ENCODE measurements at places on chromosomes 3 and 15.
A peak's percentile ranks its signal among the peaks of the same experiment; 100 is the strongest.

DNA sequence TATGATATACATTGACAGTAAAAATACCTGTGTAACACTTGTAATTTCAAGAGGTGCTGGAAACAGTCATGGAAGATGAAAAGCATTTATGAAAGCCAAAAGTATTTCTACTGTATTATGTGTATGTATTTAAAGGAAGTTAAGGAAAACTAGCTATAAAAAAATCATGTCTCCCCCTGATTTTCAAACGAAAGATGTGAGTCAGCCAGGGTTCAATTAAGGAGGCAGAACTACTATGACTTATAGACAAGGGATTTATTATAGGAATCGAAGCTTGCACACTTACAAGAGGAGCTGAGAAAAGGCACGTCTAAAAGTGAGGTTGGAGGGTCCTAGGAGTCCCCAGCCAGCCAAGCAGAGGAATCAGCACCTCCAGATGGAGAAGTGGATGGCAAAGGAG is 119.4 kb downstream of the SUCLG2 start:
- DNase-seq, result no peak

DNA sequence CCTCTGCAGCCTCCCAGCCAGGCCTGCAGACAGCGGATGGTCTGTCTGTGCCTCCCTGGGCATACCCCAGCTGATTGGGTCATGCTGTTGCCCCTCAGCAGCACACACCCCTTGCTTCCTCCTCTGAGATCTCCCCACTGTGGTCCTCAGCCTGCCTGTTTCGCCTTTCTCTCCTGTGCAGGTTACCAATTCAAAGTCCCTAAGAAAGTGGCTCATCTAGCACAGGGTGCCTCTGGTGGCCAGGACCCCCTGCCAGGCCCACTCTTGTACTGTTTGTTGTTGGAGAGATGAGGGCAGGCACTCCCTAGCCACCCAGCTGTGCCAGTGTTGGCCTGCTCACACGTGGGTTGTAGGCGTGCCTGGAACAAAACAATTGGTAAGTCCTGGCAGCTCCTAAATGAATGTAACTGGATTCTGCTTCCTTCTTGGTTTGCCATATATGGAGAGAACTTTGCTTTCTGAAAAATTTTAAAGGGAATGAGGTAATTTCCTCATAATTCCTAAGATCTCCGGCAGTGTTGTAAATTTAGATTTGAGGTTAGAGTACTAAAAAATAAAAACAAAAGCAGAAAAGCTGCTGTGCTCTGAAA is 213.2 kb upstream of the IL12A start:
- DNase-seq, result no peak

- no peak for DNase-seq
Observed at GRCh38 chr3:117253636-117254035, 544.1 kb downstream of the TUSC7 start.

DNA sequence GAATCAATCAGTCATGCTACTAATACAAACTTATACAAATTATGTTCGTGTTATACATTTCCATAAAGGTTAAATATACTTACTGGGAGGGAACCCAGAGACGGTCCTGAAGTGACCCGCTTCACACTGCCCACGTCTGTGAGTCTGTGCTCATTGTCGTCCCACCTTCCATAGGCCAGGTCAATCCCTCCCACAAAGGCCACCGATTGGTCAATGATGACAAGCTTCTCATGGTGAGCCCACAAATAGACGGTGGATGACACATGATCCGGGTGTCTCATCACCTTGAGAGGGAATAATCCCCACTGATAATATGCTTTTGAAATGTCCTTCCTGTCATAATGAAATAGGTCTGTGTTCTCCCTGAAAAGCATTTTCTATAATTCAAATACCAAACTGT is 121.7 kb downstream of the PLD1 start:
- DNase-seq, result no peak

GRCh38 chr15:69729167-69729748 is 276.6 kb downstream of the RPLP1 start:
- peak; percentile 15 for DNase-seq

GRCh38 chr15:77494964-77495363 is 74.3 kb downstream of the HMG20A start:
- no peak for DNase-seq

- no peak for DNase-seq
Observed at GRCh38 chr15:88681610-88682221, 42.9 kb downstream of the ISG20 start.

DNA sequence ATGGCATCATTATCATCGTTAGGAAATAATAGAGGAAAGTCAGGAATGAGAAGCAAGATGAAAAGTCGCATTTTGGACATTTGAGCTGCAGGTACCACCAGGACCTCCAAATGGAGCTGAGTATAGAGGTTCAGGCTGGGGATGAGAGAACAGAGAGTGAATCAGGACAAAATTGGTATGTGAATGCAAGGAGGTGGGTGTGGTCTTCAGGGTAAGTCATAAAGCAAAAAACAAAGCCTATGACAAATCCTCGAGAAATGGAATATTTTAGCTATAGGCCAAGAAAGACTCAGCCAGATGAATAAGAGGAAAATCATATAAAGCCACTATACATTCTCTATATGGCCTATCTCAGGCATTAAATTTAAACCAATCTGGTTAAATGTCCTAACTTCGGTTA is 841.3 kb downstream of the ROBO1 start:
- DNase-seq, result no peak

DNA sequence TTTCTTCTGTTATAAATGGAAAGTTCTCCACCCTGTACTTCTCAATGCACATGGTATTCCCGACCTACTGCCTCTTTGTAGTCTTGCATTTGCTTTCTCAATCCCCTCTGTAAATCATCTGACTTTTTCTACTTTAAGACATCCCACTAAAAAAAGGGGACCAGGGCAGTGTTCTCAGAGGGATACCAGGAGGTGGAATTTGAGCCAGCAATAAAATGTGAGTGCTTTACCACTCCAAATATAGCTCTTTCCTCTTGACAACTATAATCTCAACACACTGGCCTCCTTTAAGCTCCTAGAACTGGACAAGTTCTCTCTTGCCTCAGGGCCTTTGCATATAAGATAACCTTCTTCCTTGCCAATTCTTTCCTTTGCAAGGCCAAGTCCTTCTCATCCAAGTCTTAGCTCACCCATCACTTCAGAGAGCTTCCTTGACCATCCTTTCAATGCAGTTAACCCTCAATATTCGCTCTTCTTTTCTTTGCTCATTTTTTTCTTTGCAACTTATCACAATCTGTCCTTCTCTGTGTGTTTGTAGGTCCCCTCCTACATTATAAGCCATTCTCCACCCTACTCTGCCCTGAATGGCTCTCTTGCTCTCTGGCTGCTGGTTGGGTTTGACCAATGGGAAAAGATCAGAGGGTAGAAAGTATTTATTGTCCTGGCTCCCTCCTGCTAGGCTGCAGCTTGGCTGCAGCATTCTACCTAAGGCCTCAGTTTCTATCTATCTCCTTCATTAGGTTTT is 93.4 kb downstream of the PRICKLE2 start:
- DNase-seq, result no peak

DNA sequence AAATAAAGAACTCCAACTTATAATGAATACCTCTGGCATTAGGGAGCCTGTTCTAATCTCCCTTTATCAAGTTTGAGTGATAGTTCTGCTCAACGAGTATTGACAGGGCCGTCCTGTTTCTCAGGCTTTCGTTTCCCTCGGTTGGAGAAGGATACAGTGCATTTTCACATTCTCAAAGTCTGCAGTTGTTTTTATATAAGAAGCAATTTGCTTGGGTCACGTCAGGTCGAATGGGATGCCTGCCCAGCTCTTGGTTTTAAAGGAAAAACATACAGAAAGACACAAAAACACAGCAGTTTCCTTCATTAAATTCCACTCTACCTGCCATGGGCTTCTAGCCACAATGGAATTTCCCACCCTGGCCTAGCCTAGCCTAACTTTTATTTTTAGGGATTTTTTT is 366.3 kb downstream of the TIGIT start:
- no peak for DNase-seq

GRCh38 chr15:51131596-51132290 is 37.0 kb upstream of the TNFAIP8L3 start:
- no peak for DNase-seq

GRCh38 chr15:84034578-84035398 is 200.8 kb upstream of the GOLGA6L4 start:
- no peak for DNase-seq

GRCh38 chr15:23436421-23436820 is 10.6 kb downstream of the GOLGA6L2 start:
- DNase-seq, result no peak

- no peak for DNase-seq
Observed at GRCh38 chr3:122902326-122902725, 107.5 kb downstream of the SLC49A4 start.

Measured in MV-4-11 (cell line).